NB4 (cell line): ENCODE measurements at places on chromosomes 1 and 21.

DNA sequence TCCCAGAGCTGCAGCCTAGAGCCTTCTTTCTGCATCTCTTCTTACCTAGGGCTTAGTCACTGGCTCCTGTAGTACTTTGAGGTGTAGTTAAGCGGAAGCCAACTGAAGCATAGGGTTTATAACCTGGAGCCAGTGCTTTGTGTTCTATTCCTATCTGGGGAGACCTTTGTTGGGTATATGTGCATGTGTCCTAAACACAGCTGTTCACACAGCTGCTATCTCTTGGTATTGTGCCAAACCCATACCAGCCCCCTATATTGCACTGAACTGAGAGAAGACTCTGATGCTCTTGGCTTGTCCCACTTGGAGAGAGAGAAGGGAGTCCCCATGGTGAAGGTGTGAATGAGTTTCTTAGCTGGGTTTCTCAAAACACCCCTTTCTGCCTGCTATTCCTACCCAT lies 17.2 kb upstream of the NFASC start:
- DNase-seq, result no peak

DNA sequence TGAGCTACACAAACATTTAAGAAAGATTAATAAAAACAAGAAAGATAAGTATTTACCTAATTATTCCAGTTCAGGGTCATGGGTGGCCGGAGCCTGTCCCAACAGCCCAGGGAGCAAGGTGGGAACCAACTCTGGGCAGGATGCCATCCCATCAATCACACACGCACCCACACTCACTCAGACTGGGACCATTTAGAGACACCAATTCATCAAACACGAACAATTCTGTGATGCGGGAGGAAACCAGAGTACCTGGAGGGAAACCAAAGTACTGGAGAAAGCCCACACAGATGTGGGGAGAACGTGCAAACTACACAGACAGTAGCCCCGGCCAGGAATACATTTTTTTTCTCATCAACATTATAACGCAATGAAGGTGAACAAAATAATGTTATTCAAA lies 16.2 kb downstream of the WASF2 start:
- no peak for DNase-seq

- no peak for DNase-seq
Observed at GRCh38 chr1:82319546-82319945, 518.8 kb downstream of the ADGRL2 start.

DNA sequence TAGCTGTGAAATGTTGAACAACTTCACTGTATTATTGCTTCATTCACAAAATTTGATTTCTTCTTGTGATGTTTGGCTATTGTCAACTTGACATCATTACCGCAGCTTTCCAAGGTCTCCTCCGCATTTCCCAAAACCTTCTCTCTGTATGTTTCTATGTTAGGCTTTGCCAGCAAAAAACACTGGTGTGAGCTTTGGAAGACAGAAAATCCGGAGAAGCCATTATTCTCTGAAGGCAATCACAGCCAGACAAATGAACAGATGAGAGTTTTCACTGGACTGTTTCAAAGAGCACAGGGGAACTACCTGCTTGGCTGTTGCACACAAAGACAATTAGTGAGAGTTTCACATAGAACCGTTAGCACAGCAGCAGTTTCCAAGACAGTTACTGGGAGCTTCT lies 609.6 kb downstream of the BRINP3 start:
- no peak for DNase-seq

- DNase-seq, result no peak
Observed at GRCh38 chr1:183998045-183998444, 39.5 kb downstream of the COLGALT2 start.

GRCh38 chr1:23118957-23119792 lies 49.5 kb downstream of the LUZP1 start:
- DNase-seq, result peak; percentile 42

GRCh38 chr1:8212580-8213031 lies 105.3 kb upstream of the SLC45A1 start:
- peak; percentile 47 for DNase-seq

GRCh38 chr21:38311765-38312164 lies 55.0 kb downstream of the KCNJ15 start:
- no peak for DNase-seq

GRCh38 chr1:48019714-48020315 lies 22.6 kb upstream of the TRABD2B start:
- DNase-seq, result no peak

GRCh38 chr1:198664068-198664788 lies 25.4 kb downstream of the PTPRC start:
- peak; percentile 76 for DNase-seq

GRCh38 chr1:232697187-232697822 lies 67.4 kb upstream of the SIPA1L2 start:
- no peak for DNase-seq

DNA sequence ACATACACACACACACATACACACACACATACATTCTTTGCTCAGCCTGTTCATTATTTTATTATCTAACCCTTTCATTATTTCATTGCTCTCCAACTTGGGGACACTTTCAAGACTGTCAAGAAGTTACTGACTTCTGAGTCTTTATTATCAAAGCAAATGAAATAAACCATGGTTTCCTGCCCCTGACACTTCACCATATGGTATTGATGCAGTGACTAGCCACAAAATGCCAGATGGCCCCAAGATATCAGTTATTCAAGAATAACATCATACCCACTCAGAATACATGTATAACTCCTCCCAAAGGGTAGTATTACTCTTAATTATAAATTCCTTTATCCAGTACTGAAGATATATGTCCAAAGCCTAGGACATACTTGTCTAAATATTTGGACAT lies 197.3 kb downstream of the MRPL39 start:
- DNase-seq, result no peak

DNA sequence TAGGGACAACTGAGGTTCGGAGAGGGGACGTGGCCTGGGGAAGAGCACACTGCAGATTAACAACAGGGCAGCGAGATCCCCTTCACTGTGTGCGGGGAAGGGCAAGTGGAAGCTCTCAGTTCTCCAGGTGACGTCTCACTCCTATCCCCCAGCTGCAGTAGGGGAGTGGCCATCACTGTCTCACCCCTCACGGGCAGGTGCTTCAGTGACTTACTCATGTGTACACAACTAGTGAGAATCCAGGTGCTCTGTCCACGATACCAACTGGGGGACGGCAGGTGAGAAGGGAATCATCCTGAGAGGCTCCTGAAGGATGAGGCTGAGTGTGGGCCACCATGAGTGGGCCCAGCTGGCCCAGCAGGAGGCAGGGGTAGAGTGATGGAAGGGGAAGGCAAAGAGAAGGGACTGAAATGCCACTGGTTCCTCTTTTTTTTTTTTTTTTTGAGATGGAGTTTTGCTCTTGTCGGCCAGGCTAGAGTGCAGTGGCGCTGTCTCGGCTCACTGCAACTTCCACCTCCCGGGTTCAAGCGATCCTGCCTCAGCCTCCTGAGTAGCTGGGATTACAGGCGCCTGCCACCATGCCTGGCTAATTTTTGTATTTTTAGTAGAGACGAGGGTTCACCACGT lies 25.9 kb downstream of the RHBG start:
- DNase-seq, result peak; percentile 55

- no peak for DNase-seq
Observed at GRCh38 chr1:45542591-45542990, 8.0 kb upstream of the AKR1A1 start.

GRCh38 chr1:53172426-53173128 lies 24.0 kb upstream of the CPT2 start:
- DNase-seq, result peak; percentile 20

GRCh38 chr1:92929461-92929860 lies 31.8 kb downstream of the DIPK1A start:
- DNase-seq, result no peak

- DNase-seq, result no peak
Observed at GRCh38 chr1:4271338-4271998, 371.4 kb upstream of the C1orf174 start.

DNA sequence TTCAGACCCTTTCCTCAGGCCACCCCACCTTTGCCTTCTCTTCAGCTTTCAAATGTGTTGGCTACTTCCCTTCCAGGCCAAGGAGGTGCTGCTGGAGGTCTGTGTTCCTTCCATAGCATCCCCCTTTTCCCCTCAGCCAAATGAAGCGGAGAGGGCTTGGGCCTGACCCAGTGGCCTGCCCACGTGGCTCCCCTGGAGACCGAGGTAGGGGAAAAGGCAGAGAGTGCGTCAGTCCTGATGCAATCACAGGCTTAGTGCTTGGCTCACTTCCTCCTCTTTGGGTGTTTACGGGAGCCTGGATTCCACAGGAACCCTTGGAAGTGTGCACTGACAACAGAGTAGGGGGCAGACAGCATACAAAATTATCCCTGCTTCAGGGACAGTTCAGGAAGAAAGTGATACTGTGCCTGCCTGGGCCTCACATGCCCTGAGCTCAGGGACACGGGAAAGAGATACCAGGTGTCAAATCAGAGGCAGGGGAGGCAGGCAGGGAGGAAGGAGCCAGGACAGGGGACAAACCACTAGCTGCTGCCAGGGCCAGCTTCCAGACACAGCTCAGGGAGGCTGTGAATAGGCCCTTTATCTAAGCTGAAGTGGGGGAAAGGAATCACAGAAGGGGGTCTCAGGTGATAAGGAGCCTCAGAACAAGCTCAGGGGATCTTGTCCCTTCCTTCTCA lies 16.6 kb upstream of the PTP4A2 start:
- DNase-seq, result peak; percentile 78

DNA sequence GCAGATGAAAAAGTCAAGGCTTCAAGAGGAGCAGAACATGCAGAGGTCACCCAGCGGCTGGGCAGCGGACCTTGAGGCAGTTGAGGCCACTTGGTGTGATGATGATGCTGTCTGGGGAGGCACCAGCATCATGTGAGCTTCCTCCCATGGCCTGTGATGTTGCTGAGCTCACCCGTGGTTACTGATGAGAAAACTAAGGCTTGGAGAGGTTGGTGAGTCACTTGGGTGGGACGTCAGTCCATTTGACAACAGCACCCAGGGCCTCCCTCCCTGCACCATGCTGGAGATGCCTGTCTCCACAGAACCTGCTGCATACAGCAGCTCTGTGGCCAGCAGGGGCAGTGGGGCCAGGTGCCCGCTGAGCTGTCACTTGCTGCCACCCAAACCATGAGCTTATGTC lies 146.8 kb downstream of the NPHP4 start:
- DNase-seq, result peak; percentile 15

DNA sequence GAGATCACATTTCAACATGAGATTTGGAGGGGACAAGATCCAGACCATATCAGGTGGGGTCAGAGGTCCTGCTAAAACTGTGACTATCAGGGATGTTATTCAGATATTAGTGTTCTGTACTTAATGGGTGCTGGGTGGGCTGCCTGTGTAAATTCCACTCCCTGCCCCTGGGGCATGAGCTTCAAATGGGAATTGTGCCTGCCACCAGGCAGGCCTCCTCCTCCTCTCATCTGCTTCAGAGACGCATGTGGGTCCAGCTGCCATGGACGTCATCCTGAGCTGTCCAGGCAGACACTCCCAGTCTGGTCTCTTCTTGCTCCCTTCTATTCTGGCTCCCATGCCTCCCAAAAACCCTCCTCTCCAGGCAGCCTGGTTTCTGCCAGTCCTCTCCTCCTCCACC lies 10.4 kb downstream of the QSOX1 start:
- no peak for DNase-seq
